ENCODE measurements at places on chromosomes 2 and 18.

GRCh38 chr2:32007121-32007391 is 3.8 kb downstream of the MEMO1 start:
- no peak for DNase-seq

- no peak for DNase-seq
Observed at GRCh38 chr18:36287653-36288052, 9.9 kb upstream of the FHOD3 start.

- DNase-seq, result no peak
Observed at GRCh38 chr18:46676182-46676835, 19.3 kb upstream of the LOXHD1 start.

DNA sequence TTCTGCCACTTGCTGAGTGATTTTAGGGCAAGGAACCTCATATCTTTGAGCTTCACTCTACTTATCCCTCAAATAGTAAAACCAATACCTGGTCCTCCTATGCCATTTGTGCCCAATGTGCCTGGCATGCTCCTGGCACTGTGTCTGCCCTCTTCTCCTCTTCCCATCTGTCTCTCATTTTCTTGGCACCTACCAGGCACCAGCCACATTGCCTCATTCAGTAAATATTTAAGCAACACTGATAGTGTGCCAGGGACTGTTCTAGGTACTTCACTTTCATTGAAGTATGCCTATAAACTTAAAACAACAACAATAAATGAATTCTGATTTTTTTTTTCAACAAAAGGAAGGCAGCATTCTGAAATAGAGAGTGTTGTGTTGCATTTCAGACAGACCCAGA is 15.1 kb upstream of the BOD1L2 start:
- no peak for DNase-seq

DNA sequence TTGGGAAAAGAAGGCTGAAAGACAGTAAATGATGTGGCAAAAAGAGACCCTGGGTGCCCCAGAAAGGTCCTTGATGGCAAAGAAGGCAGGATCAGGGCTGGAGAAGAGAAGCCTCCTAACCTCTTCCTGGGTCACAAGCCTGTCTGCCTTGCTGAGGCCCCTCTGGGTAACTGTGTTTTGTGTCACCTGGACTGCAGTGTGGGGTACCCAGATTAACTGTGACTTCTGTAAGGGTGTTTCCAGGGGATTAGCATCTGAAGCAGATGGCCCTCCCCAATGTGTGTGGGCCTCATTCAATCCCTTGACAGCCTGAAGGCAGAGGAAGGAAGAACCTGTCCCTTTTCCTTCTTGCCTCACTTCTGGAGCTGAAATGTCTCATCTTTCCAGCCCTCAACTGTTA is 35.6 kb upstream of the APCDD1 start:
- no peak for DNase-seq

DNA sequence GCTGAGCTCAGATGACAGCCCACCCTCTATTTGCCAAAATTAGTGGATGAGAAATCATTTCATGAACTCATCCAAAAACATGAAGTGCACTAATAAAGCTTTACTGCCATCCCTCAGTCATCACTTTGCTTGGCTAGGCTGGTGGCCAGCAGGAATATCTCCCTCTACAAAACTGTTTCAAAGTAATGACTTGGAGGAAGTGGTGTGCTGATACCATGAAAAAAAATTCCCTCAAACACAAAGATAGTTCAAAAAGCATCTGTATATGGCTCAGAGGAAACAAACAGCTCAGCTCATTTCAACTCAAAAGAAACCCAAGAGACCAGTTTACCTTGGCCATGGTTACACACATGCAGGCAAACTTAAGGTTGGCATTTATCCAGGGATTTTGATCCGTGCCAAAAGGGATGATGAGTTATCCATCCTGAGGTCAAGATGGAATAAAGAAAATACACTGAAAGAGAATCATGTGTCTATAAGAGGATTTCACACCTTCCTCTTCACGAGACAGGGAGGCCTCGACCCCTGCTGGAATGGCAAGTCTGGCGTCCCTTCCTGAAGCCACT is 18.4 kb upstream of the WIPF1 start:
- no peak for DNase-seq

DNA sequence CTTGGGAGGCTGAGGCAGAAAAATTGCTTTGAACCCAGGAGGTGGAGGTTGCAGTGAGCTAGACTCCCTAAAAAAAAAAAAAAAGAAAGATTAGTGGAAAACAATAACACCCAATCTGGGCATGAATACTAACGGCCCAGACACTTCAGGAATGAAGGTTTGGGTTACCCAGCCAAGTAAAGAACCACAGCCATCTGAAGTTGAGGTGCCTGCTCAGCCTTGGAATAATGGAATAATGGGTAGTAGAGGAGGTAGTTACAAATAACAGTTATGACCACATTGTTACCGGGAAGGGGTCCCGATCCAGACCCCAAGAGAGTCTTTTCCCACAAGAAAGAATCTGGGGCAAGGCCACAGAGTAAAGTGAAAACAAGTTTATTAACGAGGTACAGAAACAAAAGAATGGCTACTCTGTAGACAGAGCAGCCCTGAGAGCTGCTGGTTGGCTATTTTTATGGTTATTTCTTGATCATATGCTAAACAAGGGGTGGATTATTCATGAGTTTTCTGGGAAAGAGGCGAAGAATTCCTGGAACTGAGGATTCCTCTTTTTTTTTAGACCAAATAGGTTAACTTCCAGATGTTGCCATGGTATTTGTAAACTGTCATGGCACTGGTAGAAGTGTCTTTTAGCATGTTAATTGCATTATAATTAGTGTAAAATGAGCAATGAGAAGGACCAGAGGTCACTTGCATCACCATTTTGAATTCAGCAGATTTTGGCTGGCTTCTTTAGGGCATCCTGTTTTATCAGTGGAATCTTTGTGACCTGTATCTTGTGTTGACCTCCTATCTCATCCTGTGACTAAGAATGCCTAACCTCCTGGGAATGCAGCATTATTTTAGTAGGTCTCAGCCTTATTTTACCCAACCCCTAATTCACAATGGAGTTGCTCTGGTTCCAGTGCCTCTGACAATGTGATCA is 96.2 kb upstream of the HAAO start:
- no peak for DNase-seq

- DNase-seq, result no peak
Observed at GRCh38 chr18:37393221-37393827, 172.3 kb downstream of the CELF4 start.

- no peak for DNase-seq
Observed at GRCh38 chr2:128773641-128774319, 455.1 kb upstream of the HS6ST1 start.

GRCh38 chr18:45755934-45756333 is 32.0 kb downstream of the SLC14A1 start:
- no peak for DNase-seq

DNA sequence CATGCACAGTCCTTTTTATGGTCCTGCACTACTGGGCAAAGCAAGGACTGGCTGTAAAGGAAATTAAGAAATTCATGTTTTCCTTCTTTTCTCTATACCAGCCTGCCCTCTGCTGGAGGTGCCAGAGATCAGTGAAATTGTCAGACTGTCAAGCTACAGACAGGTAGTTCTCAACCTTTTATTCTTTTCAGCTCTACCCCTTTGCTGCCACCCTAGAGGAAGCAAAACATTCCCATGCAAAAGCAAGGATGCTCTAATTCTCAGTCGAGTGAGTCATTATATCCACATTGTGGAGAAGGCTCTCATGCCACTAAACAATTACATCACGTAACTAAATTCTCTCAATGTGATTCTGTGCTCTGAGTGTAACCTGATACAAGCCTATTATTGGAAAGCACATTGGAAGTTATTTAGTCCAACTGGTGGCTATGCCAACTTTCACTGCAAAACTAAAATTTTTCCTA is 25.0 kb upstream of the RAPGEF4 start:
- DNase-seq, result peak; percentile 53

DNA sequence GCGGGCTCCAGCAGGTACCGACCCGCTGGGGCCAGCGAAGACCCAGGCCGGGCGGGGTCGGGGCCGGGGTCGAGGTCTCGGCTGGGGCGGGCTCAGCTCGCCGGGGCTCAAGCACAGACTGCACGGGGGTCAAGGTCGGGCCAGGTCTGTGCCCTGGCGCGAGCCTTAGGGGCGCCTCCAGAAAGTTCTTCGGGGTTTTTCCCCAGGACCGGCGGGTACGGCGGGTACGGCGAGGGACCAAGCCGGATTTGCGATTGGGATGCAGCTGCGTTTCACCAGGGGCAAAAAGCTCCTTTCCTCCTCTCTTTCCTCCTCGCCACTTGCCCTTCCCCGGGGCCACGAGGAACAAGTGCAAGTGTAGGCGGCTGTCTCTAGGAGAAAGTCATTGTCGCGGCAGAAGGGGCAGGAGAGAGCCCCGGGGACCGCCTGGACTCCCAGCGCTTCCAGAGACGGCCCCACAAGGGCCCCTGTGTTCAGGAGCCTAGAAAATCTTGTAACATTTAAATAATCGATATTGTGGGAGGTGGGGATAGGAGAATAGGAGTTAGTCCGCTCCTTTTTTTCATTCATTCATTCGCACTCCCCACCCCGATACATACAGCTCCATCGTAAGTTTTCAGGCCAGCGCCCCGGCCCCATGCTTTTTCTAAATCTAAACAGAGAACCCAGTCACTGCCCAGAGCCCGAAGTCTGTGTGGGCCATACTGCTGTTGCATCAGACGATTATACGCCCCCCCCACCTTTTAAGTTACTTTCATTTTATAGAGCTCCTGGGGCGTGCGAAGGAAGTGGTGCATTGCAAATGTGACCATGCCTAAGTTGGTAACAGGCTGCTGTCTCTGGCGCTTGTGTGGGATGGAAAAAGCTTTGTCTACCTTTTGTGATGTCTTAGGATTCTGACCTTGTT is 679 bp downstream of the PMAIP1 start:
- DNase-seq, result peak; percentile 73

DNA sequence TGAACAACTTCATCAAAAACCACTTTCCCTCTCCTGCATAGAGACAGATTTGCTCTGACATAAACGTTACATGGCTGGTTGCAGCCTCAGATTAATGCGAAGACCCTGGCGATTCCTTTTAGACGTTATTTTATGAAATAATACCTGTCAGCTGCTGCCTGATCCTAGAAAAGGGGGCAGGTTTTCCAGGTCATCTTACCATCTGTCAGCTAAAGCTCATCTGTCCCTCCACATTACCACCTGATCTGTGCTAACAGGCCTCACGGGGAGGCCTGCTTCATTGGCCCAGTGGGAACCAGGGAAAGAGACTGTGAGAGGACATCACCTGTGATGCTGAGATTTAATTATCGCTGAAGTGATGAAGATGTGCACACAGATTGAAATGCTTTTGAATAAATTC is 261.0 kb downstream of the ARHGAP15 start:
- no peak for DNase-seq

DNA sequence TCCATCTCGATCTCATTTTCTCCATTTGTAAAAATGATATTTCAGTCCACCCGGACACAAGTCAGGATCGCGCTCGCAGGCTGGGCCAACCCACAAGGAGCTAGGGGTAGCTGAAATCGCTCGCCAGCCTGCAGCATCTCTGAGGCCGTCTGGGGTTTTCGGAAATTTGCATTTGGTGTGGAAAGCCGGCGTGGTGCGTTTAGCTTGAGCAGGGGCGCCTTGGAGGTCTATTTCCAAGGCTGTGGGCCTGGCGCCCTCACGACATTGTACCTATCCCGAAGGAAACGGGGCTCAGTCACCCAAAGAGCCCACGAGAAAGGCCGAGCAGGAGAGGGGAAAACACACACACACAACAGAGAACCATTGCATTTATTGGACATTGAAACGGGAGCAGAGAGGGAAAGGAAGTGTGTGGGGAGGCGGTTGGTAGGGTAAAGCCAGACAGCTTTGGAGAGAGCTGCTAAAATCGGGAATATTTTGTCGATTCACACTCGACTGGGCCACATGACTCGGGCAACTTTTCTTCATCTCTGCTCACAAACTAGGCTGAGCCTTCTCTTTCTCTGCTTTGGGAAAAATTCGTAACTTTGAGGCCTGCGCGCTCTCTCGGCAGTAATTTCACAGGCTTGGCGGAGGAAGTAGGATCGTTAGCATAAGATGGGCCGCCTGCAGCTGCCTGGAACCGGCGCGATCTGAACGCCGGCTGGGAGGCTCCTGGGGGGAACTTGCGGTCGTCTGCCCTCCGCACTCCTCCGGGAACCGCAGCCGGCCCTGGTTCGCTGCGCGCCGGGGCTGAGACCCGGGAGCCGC is 1.1 kb upstream of the HOXD8 start:
- DNase-seq, result peak; percentile 36

DNA sequence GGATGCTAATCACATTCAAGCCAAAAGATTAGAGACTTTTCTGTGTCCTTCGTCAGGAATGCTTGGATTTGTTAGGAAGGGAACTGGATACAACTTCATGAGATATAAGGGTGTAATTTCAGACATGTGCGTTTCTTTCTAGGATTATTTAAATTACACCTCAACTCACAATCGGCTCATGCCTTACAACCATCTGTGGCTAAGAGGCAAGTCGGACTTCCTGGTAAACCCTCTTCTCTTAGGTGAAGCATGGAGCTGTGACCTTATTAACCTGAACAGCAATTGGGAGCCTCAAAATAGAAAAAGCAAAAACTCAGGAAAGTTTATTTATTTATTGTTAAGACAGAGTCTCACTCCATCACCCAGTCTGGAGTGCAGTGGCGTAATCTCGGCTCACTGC is 61.8 kb downstream of the SEMA4F start:
- no peak for DNase-seq

GRCh38 chr2:75333646-75334045 is 134.3 kb upstream of the TACR1 start:
- no peak for DNase-seq

GRCh38 chr2:97733341-97734035 is 20.1 kb downstream of the ZAP70 start:
- DNase-seq, result no peak

DNA sequence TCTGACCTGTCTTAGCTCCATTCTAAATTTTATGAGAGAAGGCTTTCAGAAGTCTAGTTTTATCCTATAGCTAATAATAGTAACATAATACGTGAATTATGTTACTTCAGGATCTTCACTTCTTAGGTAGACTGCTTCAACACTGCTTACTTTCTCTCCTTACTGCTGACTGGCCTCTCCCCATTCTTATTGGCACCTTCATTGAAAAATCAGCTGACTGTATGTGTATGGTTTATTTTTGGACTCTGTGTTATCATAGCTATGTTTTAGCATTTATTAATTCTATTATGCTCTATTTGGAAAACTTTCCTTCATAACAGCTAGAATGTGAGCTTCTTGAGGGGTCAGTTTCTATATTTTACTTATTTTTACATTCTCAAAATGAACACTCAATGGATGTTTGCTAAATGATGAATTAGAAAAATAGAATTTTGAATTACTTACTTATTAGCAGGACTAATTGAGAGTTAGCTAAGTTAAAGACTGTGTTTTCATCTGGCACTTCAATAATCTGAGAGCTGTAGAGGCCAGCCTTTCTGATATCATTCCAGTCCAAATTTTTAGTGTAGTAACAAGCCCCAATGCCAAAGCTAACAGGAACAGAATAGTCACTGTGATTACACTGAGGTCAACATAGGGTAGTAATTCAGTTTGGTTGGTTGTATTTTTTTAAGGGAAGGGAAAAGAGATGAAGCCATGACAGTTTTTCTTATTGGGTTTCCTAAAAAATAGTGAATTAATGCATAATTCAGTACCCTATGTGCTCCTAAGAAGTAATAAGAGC is 92.3 kb downstream of the TTC27 start:
- DNase-seq, result no peak

- DNase-seq, result no peak
Observed at GRCh38 chr2:187545238-187545751, 8.9 kb downstream of the TFPI start.

- DNase-seq, result peak; percentile 53
Observed at GRCh38 chr2:203534621-203535077, 452 bp downstream of the RAPH1 start.

GRCh38 chr2:172673056-172673683 is 62.5 kb upstream of the RAPGEF4 start:
- DNase-seq, result no peak

All from activated T-cell treated with anti-CD3 and anti-CD28 coated beads, Interleukin-2, amount 50 U/mL, for 48 hours (primary cell).